ENCODE measurements at places on chromosomes 2 and 18.

DNA sequence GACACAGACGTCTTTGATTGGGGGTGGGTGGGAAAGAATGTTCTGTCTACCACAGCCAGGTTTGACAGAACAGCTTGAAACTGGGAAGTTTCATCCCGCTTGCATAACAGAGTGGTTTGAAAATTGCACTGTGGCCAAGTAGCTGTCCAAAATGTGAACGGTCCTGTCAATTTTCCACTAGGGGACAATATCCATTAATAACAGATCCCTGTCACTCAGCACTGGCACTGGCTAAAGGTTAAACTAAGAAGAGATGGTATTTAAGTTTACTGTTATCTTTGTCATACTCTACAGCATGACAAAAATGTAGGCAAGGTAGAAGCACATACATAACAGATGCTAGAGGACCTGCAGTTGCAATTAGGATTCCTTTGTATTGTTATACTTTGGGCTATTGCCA is 55.6 kb upstream of the ACMSD start:
- H3K27ac ChIP-seq: no peak overlapping the region
- H3K4me3 ChIP-seq: no peak overlapping the region
- H3K27me3 ChIP-seq: peaks cover 7% of the 10 kb centered on the region

- H3K27ac ChIP-seq: peak overlapping the region; percentile 58
- no peak overlapping the region for H3K4me3 ChIP-seq
- DNase-seq: no peak
- no peaks in the 10 kb centered on the region for H3K27me3 ChIP-seq
- H3K36me3 ChIP-seq: peaks cover 42% of the 10 kb centered on the region
- H3K4me1 ChIP-seq: peaks cover 65% of the 10 kb centered on the region
Observed at GRCh38 chr2:218404351-218405085, 4.8 kb downstream of the CTDSP1 start.

DNA sequence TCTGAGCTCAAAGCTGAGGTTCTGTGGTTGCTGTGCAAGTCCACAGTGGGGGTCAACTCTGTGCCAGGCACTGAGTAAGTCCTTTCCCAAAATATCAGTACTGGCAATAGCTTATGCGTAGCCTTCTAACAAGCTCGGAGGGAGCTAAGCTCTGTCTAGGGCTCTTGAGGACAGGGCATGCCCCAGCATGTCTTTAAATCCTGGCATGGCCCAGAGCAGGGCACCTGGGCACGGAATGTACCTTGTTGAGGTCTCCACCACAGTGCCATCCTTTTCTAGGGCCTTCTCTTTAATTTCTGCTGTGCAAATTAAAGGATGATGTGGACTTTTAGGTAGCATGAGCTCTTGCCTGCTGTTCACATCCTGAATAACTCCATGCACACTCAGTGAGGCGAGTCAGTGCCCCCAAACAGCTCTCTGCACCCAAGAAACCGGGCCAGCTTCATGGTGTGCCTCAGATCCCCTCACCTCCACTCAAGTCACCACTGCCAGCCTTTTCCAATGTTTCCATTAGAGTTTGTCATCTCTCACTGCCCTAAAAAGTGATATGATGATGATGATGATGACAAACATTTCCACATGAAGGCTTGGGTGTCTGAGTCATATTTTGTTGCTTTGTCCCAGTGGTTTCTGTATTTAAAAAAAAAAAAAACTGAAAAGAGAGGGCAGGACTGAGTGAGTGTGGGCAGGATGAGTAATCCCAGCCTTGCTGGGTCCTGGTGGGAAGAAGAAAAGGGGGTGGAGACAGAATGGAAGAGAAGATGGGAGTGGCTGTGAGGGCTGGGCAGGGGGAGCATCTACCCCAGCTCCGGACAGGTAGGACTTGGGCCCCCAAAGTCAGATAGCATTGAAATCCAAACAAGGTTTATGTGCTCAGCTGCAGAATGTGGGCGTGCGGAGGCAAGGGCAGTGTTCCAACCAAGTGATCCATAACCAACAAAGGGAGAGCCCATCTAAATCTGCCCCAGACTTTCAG is 78.9 kb downstream of the ZBTB7C start:
- peaks cover 12% of the 10 kb centered on the region for H3K27me3 ChIP-seq
- no peak overlapping the region for H3K4me3 ChIP-seq
- no peak for DNase-seq
- no peaks in the 10 kb centered on the region for H3K36me3 ChIP-seq
- H3K4me1 ChIP-seq: no peaks in the 10 kb centered on the region

DNA sequence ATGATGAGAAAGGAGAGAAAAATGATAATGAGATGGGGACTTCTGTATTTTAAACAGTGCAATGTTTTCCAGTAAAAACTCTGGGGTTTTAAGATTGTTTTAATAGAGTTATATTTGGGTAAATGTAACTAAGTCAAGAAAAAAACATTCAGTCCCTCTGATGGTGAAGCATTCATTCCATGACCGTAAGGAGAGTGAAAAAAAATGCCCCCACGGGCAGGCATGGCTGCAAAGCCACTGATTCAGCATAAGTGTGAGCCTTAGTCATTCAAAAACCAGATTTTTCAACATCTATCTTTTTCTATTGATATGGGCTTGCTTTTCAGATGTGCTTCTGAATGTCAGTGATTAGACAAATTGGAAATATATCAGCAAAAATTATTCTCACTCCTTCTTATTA is 957.8 kb downstream of the SLC4A3 start:
- H3K36me3 ChIP-seq: no peaks in the 10 kb centered on the region
- H3K4me1 ChIP-seq: no peaks in the 10 kb centered on the region
- H3K27ac ChIP-seq: no peak overlapping the region
- H3K4me3 ChIP-seq: no peak overlapping the region

GRCh38 chr2:140122001-140122400 is 1341.8 kb upstream of the NXPH2 start:
- H3K27me3 ChIP-seq: no peaks in the 10 kb centered on the region
- no peak overlapping the region for H3K4me3 ChIP-seq
- H3K27ac ChIP-seq: no peak overlapping the region
- no peak for DNase-seq
- no peaks in the 10 kb centered on the region for H3K4me1 ChIP-seq

GRCh38 chr2:65429786-65430602 is 2.4 kb downstream of the SPRED2 start:
- H3K4me3 ChIP-seq: peak overlapping the region; percentile 89
- H3K36me3 ChIP-seq: peaks cover 4% of the 10 kb centered on the region
- no peak for DNase-seq
- peaks cover 25% of the 10 kb centered on the region for H3K27me3 ChIP-seq
- peaks cover 12% of the 10 kb centered on the region for H3K4me1 ChIP-seq
- peak overlapping the region; percentile 78 for H3K27ac ChIP-seq

DNA sequence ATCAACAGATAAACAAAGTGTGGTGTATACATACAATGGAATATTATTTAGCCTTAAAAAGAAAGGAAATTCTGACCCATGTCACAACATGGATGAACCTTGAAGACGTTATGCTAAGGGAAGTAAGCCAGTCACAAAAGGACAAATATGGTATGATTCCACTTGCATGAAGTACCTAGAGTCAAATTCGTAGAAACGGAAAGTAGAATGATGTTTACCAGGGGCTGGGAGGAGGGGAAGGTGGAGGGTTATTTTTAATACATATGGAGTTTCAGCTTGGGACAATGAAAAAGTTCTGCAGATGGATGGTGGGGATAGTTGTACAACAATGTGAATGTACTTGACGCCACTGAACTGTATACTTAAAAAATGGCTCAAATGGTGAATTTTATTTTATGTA is 3.3 kb upstream of the DES start:
- H3K4me1 ChIP-seq: no peaks in the 10 kb centered on the region
- H3K27me3 ChIP-seq: peaks cover 39% of the 10 kb centered on the region
- H3K27ac ChIP-seq: no peak overlapping the region
- H3K4me3 ChIP-seq: no peak overlapping the region

DNA sequence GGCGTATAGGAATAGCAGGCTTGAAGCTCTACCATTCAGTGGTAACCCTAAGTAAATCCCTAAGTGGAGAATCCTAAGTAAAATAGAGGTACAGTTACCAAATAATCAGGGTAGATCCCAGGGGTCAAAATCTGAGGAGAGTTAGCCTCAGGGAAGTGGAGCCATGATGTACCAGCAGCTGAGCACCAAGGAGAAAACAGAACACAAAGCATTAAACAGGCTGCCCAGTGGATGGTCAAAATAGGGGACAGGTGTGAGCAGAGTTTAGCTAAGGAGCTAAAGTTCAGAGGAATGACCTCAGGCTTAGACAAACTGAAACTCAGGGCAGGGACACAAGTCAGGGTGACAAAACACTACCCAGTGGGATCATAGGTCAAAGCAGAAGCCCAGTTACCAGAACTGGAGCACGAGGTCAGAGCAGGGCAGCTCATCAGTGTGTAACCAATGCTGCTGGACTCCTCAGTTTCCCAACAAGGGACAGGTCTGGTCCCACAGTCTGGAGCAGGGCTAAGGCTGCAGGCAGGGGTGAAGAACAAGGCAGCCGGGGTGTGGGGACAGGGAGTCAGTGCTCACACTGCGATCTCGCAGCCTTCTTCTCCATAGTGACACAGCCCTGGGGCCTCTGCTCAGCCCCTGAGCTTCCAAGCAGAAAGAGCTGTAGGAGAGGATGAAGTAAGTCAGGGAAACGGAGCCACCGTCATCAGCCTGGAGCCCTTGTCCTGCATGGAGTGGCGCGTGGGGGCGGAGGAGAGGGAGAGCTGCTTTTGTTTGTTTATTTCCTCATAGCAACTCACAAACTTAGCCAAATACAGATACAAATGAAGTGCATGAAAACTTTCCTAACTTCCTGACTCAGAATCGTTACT is 264.0 kb downstream of the MREG start:
- H3K27me3 ChIP-seq: peaks cover 16% of the 10 kb centered on the region
- H3K4me3 ChIP-seq: no peak overlapping the region
- no peaks in the 10 kb centered on the region for H3K36me3 ChIP-seq
- H3K27ac ChIP-seq: no peak overlapping the region
- DNase-seq: no peak
- peaks cover 16% of the 10 kb centered on the region for H3K4me1 ChIP-seq

- peaks cover 5% of the 10 kb centered on the region for H3K36me3 ChIP-seq
- no peak for DNase-seq
- no peak overlapping the region for H3K27ac ChIP-seq
- H3K4me3 ChIP-seq: no peak overlapping the region
- H3K27me3 ChIP-seq: no peaks in the 10 kb centered on the region
Observed at GRCh38 chr2:181374781-181375675, 82.2 kb upstream of the ITGA4 start.

DNA sequence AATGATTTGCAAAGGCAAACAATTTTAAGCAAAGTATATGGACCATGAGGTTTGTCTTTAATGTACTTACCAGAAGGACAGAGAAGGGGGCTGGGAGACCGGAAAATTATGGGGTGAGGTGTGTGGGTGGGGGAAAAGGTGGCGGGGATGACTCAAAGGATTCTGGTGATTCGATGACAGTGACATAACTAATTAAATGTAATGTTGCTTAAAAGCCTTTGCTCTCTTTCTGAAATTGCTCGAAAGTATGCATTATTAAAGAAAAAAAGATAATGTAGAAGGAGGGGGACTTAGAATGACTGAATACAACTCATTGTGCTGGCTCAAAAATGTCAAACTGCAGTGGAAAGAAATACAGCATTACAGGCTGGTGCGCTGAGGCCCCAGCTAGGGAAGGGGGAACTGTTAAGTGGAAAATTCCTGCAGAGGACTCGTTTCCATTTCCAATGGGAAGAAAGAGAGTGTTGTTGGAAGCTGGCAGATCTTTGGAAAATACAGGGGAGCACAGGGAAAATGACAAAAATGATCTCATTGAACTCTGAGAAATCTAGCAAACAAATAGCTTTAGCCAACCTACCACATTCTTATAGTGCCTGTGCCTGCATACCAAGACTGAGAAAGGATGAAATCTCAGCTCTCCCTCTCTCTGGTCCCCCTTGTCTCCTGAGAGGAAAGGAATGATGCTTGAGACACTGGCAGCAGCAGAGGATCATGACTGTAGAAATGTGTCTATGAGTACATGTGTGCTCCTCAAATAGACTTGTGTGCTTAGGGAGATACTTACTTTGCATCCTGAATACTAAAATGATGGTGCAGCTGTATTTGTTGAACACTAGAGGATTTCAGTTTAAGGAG is 632.4 kb downstream of the NYAP2 start:
- H3K27me3 ChIP-seq: peaks cover 35% of the 10 kb centered on the region
- no peak overlapping the region for H3K27ac ChIP-seq
- no peak overlapping the region for H3K4me3 ChIP-seq

GRCh38 chr2:233503481-233503880 is 63.1 kb downstream of the USP40 start:
- no peak for DNase-seq
- H3K4me1 ChIP-seq: peaks cover 25% of the 10 kb centered on the region
- H3K36me3 ChIP-seq: peaks cover 36% of the 10 kb centered on the region

- no peaks in the 10 kb centered on the region for H3K27me3 ChIP-seq
- no peaks in the 10 kb centered on the region for H3K36me3 ChIP-seq
- no peaks in the 10 kb centered on the region for H3K4me1 ChIP-seq
Observed at GRCh38 chr2:145958611-145959010, 1438.7 kb upstream of the ZEB2 start.

- no peak overlapping the region for H3K27ac ChIP-seq
- no peak for DNase-seq
- no peak overlapping the region for H3K4me3 ChIP-seq
- no peaks in the 10 kb centered on the region for H3K36me3 ChIP-seq
- H3K27me3 ChIP-seq: peaks cover 66% of the 10 kb centered on the region
- H3K4me1 ChIP-seq: peaks cover 6% of the 10 kb centered on the region
Observed at GRCh38 chr18:74456349-74457042, 612 bp downstream of the DIPK1C start.

GRCh38 chr2:34851804-34852203 is 1252.7 kb upstream of the FAM98A start:
- no peaks in the 10 kb centered on the region for H3K27me3 ChIP-seq
- H3K36me3 ChIP-seq: no peaks in the 10 kb centered on the region
- DNase-seq: no peak

DNA sequence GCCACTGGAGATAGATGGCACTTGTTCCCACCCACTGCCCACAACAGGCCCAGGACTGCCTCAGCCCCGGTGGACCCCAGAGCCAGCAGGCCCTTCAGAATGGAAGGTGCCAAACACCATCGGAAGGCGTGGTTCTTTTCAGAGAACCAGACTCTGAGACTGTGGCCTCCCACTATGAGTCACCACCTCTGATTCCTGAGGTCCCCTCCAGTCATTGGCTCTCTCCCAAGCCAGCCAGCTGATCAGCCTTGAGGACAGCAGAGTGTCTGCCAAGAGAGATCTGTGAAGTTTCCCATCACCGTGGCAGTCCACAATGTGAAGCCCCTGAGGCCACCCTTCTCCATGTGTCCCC is 10.4 kb upstream of the MAP3K2 start:
- DNase-seq: peak; percentile 58
- no peaks in the 10 kb centered on the region for H3K27me3 ChIP-seq
- H3K36me3 ChIP-seq: peaks cover 2% of the 10 kb centered on the region
- H3K4me1 ChIP-seq: peaks cover 13% of the 10 kb centered on the region
- H3K27ac ChIP-seq: no peak overlapping the region

- H3K4me3 ChIP-seq: no peak overlapping the region
- H3K27me3 ChIP-seq: no peaks in the 10 kb centered on the region
- no peaks in the 10 kb centered on the region for H3K36me3 ChIP-seq
- no peak for DNase-seq
- H3K4me1 ChIP-seq: no peaks in the 10 kb centered on the region
Observed at GRCh38 chr18:68376926-68377325, 338.0 kb downstream of the TMX3 start.

- no peak overlapping the region for H3K4me3 ChIP-seq
- H3K36me3 ChIP-seq: peaks cover 35% of the 10 kb centered on the region
- H3K4me1 ChIP-seq: peaks cover 71% of the 10 kb centered on the region
- DNase-seq: no peak
Observed at GRCh38 chr18:13283746-13284145, 65.2 kb downstream of the LDLRAD4 start.

Measured in activated CD8-positive, alpha-beta T cell treated with anti-CD3 and anti-CD28 coated beads, Interleukin-2, amount 10 ng/mL, durations not matched to agents 7 days and 5 days (primary cell).